GM13977 (cell line): ENCODE measurements at places on chromosomes 6 and 20.

- no peak for DNase-seq
These were observed 189.3 kb upstream of the VGLL2 start for GRCh38 chr6:117076076-117076475.

- no peak for DNase-seq
These were observed 132.4 kb downstream of the BCAS1 start for GRCh38 chr20:53937929-53938367.

DNA sequence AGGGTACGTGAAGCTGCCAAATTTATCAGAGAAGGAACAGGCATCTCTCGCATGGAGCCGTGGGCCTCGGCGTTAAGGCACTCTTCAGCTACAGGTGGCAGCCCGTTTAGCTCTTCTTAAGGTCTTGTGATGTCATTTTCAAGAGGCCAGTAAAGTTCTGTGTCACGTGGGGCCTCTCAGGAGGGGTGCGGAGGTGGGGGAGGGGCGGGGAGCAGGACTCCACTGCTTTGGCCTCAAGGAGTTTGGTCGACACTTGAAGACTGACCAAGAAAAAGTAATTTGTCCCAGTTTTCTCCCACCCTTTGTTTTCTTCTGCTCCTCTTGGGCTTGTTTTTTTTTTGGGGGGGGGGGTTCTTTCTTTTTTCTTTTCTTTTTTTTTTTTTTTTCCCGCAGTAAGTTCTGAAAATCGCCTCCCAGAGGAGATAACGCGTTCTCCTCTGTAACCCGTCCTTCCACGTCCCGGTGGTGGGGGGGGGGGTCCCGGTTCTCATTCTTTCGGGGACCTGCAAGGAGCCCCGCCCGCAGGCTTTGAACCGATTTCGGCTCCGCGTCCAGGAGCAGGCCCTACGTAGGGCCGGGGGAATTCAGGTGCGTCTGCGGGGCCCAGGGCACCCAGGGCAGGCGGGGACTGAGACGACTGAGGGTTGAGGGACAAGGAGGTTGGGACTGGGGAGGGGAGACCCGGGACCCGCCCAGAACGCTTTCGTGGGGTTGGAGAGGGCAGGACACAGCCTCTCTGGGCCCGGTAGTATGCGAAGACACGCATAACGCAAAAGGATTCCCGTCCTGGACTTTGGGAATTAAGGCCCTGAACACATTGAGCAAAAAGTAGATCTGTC is 26.0 kb downstream of the GPX6 start:
- DNase-seq = peak; percentile 79

GRCh38 chr6:23951691-23952090 is 174.3 kb upstream of the NRSN1 start:
- DNase-seq = no peak

DNA sequence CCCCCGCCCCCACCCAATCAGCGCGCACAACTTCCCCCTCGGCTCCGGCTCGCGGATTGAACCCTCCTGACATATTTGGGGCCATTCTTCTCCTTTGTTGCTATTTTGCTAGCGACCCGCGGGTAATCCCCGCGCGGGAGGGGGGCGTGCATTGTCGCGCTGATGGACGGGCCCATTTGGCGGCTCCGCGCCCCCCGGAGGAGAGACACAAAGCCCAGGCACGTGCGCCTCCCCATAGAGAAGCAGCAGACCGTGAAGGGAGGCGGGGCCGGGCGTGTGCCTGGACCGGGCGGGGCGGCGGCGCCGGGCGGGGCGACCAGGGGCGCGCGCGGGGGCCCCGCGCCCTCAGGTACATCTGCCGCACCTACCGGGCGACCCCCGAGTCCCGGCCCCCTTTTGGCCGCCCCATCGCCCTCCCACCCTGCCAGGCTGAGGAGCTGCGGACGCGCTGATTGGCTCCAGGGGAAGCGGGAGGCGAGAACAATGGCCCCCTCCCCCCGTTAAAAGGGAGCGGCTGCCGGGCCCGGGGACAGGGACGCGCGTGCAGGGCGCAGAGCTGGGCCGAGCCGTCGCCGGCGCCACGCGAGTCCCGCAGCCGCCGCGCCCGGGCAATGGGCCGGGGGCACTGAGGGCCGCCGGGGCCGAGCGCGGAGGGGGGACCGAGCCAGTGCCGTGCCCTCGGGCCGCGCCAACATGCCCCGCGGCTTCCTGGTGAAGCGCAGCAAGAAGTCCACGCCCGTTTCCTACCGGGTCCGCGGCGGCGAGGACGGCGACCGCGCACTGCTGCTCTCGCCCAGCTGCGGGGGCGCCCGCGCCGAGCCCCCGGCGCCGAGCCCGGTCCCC is at the start of gene INSM1:
TSS of gene INSM1 (plus strand) at position 530 of the 843 bp plus-strand sequence. CDS start at position 694, 164 bp downstream.
- peak; percentile 63 for DNase-seq

DNA sequence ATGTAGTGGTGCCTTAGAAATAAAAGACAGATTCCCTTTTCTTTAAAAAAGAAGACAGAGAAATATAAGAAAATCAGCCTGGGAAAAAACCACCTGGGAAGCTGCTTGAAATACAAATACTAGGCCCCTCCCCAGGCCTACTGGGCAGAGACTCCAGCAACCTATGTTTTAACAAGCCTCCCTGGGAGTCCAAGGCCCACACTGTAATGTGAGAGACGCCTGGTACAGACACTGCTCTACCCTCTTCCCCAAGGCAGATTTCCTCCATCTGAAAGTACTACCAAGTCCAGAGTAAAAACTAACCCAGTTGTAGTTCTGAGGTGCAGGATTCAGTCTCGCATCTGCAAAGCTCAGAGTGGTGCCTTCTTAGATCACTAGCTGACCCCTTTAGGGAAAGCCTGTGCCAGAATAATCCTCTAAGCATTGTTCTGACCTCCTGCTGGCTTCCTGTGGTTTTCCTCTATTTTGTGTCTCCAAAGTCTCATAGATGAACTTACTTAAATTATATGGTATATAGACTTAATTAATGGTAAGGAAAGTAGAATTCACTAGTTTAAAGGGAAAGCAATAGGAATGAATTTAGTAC is 270.2 kb upstream of the SLC35B3 start:
- DNase-seq = no peak

DNA sequence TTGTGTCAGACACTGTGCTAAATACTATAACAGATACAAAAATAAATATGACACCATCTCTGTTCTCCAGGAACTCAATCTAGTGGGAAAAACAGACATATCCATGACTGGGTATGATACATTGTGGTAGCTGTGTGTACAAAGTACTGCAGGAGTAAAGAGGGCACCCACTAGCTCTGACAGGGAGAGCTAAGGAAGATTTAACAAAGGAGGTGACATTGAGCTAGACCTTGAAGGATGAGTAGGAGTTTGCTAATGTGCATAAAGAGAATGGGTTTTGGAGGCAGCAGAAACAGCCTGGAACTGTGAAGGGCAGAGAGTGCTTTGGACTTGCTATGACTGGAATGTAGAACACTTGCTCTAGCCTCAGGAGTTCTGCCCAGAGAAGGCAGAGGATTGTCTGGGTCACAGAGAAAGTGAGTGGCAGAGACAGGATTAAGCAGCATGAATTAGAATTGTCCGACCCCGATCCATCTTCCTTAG is 14.4 kb downstream of the MMP24 start:
- no peak for DNase-seq

DNA sequence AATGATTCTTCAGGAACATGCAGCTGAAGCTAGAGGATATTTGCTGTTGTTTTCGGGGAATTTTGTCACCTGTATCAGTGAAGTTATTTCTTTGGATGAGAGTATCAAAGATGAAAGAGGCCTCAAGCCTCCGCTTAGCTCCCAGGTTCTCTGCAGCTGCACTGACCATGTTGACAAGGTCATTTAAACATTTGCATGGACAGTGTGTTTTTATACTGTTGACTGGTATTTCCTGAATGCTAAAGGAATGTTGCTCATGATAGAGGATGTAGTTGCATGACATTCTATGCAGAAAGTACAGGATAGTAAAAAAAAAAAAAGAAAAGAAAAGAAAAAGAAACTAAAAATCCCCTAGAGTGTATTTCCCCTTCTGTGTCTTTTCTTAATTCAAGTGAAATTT is 165.6 kb upstream of the LAMP5 start:
- DNase-seq = no peak

- no peak for DNase-seq
These were observed 18.7 kb downstream of the MOCS3 start for GRCh38 chr20:50977066-50978021.

- DNase-seq = no peak
These were observed 132.6 kb downstream of the CEBPB start for GRCh38 chr20:50323209-50323608.

GRCh38 chr6:21494505-21494904 is 99.0 kb upstream of the SOX4 start:
- no peak for DNase-seq

DNA sequence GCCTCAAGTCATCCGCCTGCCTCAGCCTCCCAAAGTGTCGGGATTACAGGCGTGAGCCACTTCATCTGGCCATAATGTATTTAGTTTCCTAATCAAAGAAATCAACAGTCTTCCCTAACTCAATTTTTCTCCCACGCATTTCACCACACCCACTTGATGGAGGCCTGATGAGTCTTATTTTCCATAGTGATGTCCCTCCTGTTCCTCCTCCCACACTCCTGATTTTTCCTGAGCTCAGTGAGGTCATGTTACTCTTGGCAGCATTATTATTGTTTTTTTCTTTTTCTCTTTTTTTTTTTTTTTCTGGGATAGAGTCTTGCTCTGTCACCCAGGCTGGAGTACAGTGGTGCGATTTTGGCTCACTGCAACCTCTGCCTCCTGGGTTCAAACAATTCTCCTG is 8.9 kb downstream of the ABRACL start:
- no peak for DNase-seq

DNA sequence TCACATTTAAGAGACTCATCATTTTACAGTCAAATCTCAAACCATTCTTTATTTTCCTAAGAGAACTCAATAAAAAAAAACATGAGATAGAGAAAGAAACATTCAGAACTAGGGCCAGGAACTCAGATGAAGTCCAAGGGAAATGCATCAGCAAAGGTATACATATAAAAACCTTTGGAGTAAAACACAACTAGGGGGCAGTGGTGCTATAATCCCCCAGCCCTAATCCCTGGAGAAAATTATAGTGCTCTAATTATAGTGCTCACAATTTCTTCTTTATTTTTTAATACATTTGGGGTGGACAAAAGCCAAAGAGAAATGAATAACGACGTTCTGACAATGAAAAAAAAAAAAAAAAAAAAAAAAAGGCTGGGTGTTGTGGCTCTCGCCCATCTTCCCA is 100.6 kb upstream of the EMILIN3 start:
- no peak for DNase-seq

GRCh38 chr6:35061651-35062410 is 79.3 kb downstream of the TCP11 start:
- no peak for DNase-seq

DNA sequence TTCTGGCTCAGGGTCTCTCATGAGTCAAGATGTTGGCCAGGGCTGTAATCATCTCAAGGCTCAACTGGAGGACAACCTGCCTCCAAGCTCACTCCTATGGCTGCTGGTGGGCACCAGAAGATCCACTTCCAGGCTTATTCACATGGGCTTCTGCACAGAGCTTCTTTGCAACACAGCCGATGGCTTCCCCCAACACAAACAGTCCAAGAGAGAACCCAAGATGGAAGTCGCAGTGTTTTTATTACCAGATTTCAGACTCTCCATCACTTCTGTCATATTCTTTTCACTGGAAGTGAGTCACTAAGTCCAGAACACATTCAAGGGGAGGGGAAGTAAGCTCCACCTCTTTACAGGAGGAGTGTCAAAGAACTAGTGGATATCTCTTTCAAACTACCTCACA is 75.5 kb downstream of the CD164 start:
- no peak for DNase-seq

- peak; percentile 71 for DNase-seq
These were observed 31.7 kb downstream of the SAMHD1 start for GRCh38 chr20:36919715-36920333.

DNA sequence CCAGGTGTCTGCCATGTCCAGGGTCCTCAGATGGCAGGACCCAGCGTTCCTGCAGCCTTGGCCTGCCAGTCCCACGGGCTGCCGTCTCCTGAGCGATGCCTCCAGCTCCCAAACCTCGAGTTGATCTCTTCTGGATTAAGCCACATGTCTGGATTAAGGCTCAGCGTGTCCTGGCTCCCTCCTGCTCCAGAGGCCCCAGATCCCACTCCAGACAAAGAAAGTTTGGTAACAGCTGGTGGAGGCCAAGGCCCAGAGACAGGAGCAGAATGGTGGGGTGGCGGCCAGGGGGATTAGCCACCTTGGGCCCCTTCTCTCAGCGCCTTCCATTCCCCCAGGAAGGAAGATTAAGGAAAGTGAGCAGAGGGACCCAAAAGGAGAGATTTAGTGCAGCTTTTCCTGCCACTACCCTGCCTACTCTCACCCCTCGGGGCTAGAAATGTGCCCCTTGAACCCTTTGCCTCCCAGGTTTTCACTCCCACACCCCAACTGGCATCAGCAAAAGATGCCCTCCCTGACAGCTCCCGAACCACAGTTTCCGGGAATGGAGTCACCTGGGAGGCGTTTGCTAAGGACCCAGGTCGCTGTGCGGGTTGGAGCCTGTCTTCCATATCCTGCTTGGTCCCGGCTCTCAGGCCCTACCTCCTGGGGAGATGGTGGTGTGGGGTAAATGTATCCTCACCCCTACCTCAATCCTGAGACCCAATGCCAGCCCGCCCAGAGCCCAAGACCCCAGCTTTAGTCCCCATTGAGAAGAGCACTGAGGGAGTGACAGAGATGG is 6.9 kb downstream of the SPDEF start:
- DNase-seq = no peak

DNA sequence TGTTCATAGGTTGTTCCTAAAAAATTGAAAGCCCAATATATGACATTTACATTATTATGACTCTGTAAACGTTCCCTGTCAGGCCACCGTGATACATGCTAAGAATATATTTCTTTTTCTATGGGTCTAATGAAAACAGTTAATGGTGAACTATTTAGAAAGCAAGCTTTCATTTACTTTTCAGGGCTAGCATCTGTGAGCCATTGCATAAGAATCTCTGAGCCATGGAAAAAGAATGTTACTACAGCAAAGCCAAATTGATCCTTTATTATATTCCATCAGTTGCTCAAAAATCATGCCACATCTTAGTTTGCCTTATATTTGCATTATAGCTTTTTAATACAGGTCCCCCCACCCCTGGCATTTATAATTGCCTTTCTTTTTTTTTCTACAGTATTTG is 275.5 kb downstream of the ZFAND3 start:
- DNase-seq = no peak

DNA sequence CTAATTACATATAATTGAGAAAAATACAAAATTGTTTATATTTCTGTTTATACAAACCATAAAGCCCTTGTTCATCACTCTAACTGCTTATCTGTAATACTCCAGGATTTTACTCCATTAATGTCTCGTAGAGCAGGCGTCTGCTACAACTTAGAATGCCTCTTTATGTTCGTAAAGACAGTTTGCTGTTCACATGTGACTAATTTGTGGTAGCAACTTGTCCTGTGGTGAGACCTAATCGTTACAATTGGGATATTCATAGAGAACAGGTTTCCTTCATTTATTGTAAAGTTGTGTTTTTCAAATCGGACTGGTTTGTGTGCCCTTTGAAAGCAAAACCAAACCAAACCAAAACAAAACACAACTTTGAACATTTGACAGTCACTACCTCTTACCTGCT is 149.7 kb downstream of the ASCC3 start:
- no peak for DNase-seq

DNA sequence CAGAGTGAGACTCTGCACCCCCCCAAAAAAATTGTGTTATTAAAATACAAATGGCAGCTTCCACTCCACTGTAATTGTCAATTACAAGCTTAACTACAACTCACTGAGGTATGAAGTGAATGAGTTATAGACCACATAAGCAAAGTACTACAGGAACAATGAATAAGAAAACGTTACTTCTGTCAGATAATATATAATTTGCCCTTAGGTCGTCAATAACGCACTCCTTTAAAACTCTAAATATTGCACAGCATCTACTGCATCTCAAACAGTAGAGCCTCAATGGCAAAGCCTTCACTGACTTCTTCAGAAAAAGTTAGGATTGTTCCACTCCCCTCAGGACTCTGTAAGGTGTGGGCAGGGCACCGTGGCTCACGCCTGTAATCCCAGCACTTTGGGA is 2.0 kb upstream of the HBS1L start:
- no peak for DNase-seq
